ENCODE measurements at places on chromosomes 2 and 18. TPM values are rescaled to one million over a fixed set of nuclear protein-coding genes. Genes with fewer than 3 reads are reported as not detected.

The CYP27C1 gene
- 11.5 TPM for polyA plus RNA-seq

The FOXD4L1 gene
- 0.09 TPM for polyA plus RNA-seq

The CRYGD gene
- not detected for polyA plus RNA-seq

The DGUOK gene
- 65.1 TPM for polyA plus RNA-seq

The TRABD2A gene
- 0.30 TPM for polyA plus RNA-seq

The CPSF3 gene
- polyA plus RNA-seq = 44.1 TPM

All from renal pelvis (tissue), 12 donors.